ENCODE measurements at places on chromosomes 16 and 17.

- no peaks in the 10 kb centered on the region for H3K36me3 ChIP-seq
- no peak overlapping the region for H3K27ac ChIP-seq
- no peak for DNase-seq
- H3K4me3 ChIP-seq: no peak overlapping the region
Observed at GRCh38 chr17:73410586-73411312, 98.9 kb upstream of the CDC42EP4 start.

DNA sequence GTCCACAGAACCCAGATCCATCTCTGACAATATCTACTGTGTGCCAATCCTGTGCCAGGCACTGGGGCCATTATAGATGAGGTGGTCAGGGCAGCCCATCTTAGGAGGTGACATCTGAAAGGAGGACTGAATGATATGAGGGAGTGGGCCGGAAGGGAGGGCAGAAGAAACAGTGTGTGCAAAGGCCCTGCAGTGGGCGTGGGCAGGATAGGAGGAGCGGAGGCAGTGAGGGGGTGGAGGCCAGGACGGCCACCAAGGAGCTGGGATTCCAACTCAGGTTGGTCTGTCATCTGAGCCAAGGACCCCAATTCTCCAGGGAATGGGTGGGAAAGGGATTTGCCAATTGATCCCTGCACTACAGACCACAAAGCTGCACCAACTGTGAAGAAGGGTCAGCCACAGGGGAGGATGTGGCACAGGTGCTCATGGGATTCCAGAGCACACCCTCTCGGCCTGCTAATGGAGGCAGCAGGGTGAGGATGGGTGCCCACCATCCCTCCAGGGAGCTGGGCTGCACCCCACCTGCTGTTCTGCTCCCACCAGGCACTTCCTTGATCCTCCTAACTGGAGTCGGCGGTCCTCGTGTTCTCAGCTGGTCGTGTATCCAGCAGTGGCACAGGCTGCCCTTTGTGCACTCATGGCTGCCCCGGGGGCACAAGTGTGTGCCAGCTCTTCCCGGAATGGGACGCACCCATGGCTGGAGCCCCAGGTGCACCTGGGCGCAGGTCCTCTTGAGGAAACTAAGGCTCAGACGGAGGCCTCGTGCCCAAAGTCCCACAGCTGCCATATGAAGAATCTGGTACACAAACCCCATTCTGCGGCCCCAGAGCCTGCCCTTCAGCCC lies 9.6 kb downstream of the SREBF1 start:
- peak overlapping the region; percentile 86 for H3K27ac ChIP-seq
- no peak overlapping the region for H3K4me3 ChIP-seq
- H3K4me1 ChIP-seq: peaks cover 82% of the 10 kb centered on the region
- DNase-seq: no peak
- H3K27me3 ChIP-seq: no peaks in the 10 kb centered on the region

DNA sequence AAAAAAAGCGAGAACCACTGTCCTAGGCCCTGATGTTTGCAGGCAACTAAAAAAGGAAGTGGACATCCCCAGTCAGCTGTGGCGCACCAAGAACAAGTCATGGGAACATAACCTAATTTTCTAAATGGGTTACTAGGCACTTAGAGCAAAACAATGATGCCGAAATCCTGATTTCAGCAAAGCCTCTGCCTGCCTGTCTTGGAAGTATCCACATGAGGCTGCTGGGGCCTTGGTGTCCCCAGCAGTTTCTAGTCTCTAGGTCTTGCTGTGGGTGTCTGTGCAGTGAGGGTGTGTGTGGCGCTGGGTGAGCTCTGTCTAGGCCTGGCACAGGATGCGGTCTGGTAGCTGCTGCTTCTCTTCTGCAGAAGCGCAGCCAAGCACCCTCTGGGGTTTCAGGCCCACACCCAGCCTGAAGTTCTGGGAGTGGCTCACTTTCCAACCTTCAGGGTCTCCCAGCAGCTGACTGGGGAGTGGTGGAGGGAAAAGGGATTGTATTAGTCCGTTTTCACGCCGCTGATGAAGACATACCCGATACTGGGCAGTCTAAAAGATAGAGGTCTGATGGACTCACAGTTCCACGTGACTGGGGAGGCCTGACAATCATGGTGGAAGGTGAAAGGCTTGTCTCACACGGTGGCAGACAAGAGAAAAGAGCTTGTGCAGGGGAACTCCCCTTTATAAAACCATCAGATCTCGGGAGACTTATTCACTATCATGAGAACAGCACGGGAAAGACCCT lies 21.1 kb downstream of the STH start:
- peaks cover 4% of the 10 kb centered on the region for H3K4me1 ChIP-seq
- H3K4me3 ChIP-seq: no peak overlapping the region
- H3K27me3 ChIP-seq: no peaks in the 10 kb centered on the region
- DNase-seq: peak; percentile 36
- no peaks in the 10 kb centered on the region for H3K36me3 ChIP-seq
- H3K27ac ChIP-seq: peak overlapping the region; percentile 54

DNA sequence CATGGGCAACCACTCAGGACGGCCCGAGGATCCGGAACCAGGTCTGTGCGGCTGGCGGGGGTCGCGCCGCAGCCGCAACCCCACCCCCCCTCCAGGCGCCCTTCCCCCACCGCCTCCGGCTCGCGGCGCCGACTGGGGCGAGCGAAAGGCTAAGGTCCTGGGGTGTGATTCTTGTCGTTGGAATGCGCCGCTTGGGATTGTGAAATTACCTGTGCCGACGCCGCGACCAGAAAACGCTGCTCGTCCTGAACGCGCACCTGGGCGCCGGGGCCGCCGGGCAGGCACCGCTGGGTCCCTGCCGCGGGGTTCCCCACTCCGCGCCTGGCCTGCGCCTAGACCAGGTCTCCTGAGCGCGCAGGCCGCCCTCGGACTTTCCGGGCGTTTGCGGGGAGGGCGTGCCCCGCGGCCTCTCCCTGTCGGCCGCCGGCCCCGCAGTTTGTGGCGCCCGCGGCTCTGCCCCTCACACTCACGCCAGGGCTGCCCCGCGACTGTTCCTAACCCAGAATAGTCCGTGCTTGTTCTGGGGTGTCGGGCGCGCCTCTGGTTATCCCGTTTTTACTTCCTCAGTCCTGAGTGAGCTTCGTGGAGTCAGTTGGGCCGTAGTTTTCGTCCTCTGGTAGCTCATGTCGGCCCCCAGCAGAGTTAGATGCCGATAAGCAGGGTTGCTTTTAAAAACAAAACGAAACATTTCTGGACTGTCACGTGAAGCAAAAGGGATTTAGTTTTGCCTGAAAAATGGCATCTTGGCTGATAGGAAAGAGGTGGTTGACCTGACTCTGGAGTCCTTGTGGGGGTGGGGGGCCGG lies 147.2 kb downstream of the SPECC1 start:
- H3K27ac ChIP-seq: peak overlapping the region; percentile 72
- H3K4me3 ChIP-seq: peak overlapping the region; percentile 69
- H3K27me3 ChIP-seq: no peaks in the 10 kb centered on the region
- no peaks in the 10 kb centered on the region for H3K36me3 ChIP-seq
- DNase-seq: peak; percentile 57

- no peak overlapping the region for H3K27ac ChIP-seq
- no peak overlapping the region for H3K4me3 ChIP-seq
- H3K4me1 ChIP-seq: peaks cover 1% of the 10 kb centered on the region
- H3K36me3 ChIP-seq: no peaks in the 10 kb centered on the region
- H3K27me3 ChIP-seq: no peaks in the 10 kb centered on the region
Observed at GRCh38 chr17:46013127-46013501, 14.1 kb downstream of the STH start.

DNA sequence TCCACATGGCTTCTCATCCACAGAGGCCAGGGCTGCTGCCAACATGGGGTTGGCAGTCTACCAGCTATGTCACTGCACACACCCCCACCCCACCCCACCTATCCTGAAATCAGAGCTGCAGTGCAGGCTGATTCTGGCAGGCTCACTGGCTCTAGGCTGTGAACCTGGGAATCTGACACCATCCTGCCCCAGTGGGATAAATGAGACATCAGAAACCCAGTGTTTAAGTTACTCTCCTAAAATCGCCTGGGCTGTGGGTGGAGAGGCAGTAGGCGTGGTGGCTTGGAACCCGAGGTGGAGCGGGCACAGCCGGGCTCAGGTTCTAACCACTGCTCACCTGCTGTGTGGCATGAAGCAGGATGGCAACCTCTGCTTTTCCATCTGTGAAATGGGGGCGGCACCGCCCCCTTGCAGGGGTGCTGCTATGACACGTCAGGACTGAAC lies 5.6 kb downstream of the SLC38A8 start:
- no peak for DNase-seq
- no peak overlapping the region for H3K4me3 ChIP-seq
- no peaks in the 10 kb centered on the region for H3K4me1 ChIP-seq
- H3K36me3 ChIP-seq: no peaks in the 10 kb centered on the region
- H3K27ac ChIP-seq: no peak overlapping the region

DNA sequence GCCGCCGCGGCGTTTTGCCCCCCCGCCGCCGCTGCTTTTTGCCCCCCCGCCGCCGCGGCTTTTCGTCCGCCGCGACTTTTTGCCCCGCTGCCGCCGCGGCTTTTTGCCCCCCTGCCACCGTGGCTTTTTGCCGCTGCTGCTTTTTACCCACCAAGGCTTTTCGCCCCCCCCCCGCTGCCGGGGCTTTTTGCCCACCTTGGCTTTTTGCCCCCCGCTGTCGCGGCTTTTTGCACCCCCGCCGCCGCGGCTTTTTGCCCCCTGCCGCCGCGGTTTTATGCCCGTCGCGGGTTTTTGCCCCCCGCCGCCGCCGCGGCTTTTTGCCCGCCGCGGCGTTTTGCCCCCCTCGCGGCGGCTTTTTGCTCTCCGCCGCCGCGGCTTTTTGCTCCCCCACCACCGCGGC lies 1343.0 kb downstream of the TP53TG3F start:
- no peak overlapping the region for H3K27ac ChIP-seq
- peak; percentile 38 for DNase-seq
- no peaks in the 10 kb centered on the region for H3K27me3 ChIP-seq
- no peaks in the 10 kb centered on the region for H3K36me3 ChIP-seq

DNA sequence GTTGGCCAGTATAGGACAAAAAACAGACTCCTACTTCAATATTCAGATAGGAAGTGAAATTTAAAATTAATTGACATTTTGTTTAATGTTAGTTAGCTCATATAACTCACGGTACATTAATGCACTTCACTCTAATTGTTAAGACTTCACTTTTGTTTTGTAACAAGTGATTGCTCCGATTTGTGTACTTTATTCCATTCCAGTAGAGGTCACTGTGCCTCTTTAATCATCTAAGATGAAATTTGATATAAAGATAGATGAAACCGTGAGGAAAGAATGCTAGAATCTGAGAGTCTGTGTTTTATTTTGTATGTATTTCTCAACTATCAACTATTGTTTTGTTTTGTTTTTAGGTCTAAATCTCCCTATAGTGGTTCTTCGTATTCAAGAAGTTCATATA lies 29.0 kb downstream of the RBBP6 start:
- no peaks in the 10 kb centered on the region for H3K27me3 ChIP-seq
- H3K27ac ChIP-seq: no peak overlapping the region
- H3K4me1 ChIP-seq: no peaks in the 10 kb centered on the region
- H3K4me3 ChIP-seq: no peak overlapping the region

DNA sequence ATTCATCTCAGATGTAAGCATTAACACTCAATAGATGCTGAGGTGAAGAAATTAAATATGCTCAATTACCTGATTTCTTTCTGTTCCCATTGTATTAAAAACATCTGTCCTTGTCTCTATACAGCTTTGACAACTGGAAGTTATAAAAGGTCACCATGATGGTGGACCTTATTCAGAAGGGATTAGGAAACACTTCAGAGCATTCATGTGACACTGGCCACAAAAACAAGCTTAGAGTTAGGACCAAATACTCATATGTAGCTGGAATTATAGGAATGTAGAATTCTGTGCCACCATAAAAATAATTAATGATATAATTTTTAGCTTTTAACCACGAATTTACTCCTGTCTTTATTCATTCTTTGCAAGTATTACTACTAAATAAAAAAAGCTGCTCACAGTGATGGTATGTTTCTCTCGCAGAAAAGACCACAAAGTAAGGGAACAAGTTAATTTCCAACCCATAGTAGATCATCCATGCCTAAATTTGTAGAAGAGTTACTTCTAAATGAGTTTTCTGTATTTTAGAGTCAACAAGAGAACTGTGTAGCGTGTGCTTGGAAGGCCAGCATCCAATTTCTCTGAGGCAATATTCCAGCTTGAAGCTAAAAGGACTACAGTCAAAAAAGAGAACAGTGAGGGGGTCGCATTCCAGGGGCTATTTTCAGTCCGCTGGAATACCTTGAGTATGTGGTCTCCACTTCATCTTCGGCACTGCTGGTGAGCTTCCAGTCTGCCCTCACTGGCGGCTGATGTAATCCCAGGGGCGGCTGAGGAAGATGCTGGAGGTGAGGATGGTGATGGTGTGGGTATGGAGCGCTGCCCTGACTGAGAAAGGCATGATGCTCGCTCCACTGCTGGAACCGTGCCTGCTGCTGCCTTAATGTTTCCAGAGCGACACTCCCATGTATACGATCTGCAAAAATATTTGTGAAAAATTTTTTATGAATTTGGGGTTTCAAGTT lies 63.7 kb downstream of the CACNG1 start:
- peaks cover 42% of the 10 kb centered on the region for H3K36me3 ChIP-seq
- H3K27ac ChIP-seq: no peak overlapping the region
- DNase-seq: no peak

DNA sequence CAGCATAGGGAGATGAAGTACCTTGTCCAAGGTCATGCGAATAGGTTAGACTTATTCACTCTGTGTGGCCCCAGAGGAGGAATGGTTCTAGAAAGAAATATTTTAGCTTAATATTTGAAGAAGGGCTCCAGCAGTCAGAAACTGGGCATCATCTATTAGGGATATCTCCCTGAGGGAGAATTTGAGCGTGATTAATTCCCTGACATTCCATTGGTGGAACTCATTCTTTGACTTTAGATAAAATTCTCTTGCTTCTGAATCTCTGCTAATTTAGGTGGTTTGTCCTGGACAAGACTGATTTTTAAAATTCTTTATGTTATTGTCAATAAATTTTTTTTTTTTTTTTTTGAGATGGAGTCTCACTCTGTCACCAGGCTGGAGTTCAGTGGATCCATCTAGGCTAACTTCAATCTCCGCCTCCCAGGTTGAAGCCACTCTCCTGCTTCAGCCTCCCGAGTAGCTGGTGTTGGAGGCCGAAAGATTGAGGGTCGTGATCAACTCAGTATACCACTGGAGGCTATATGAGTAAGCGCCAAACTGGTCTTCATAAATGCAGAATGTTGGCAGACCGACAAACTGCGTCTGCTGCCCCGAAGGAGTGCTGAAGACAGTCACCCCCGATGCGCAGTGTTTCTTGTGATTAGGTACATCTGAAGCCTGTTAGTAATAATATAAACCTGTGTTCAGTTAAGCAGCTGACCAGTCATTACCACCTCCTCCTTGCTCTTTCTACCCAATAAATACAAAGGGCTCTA lies 267.9 kb upstream of the HSBP1 start:
- no peak overlapping the region for H3K4me3 ChIP-seq
- no peaks in the 10 kb centered on the region for H3K27me3 ChIP-seq
- DNase-seq: no peak

- H3K36me3 ChIP-seq: no peaks in the 10 kb centered on the region
- no peak overlapping the region for H3K4me3 ChIP-seq
- H3K4me1 ChIP-seq: peaks cover 5% of the 10 kb centered on the region
- H3K27ac ChIP-seq: no peak overlapping the region
Observed at GRCh38 chr17:49013311-49014213, 16.4 kb downstream of the IGF2BP1 start.

Measured in upper lobe of left lung (tissue), 6 donors.